ENCODE measurements at places on chromosomes 12 and 14.

DNA sequence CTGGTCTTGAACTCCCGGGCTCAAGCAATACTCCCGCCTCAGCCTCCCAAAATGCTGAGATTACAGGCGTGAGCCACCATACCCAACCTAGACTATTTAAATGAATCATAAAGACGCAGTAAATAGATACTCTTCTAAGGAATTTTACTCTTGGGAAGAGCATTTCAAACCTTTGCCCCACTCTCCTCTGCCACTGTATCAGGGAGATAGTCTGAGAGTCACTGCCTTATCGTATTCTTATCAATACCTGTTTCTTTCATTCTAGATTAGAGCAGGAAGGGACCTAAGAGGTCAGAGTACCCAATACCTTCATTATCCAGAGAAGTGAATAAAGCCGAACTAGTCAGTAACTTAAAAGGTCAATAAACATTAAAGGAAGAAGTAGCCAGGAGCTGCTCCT is 15.8 kb downstream of the GXYLT1 start:
- DNase-seq = no peak

GRCh38 chr12:122501489-122501989 is 807 bp upstream of the ZCCHC8 start:
- no peak for DNase-seq

GRCh38 chr14:90839889-90840266 is 23.6 kb upstream of the TTC7B start:
- DNase-seq = no peak

- DNase-seq = no peak
Observed at GRCh38 chr12:41988715-41989114, 156.0 kb downstream of the GXYLT1 start.

DNA sequence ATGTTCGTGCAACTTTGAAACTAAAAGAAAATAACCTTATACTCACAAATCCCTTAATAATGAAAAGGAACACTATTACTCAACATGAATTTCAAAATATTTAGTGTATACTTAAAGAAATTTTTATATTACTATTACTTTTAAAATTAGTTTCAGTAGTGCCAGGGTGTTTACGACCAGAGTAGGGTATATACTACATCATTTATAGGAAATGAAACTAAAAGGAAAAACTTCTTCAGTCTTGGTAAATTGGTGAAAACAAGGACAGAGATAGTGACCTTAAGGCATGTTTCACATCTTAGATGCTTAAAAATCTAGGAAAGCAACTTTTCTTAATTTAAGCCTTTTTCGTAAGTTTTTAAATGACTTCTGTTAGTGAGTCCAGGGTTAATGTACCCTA is 4.5 kb downstream of the USP15 start:
- DNase-seq = no peak

DNA sequence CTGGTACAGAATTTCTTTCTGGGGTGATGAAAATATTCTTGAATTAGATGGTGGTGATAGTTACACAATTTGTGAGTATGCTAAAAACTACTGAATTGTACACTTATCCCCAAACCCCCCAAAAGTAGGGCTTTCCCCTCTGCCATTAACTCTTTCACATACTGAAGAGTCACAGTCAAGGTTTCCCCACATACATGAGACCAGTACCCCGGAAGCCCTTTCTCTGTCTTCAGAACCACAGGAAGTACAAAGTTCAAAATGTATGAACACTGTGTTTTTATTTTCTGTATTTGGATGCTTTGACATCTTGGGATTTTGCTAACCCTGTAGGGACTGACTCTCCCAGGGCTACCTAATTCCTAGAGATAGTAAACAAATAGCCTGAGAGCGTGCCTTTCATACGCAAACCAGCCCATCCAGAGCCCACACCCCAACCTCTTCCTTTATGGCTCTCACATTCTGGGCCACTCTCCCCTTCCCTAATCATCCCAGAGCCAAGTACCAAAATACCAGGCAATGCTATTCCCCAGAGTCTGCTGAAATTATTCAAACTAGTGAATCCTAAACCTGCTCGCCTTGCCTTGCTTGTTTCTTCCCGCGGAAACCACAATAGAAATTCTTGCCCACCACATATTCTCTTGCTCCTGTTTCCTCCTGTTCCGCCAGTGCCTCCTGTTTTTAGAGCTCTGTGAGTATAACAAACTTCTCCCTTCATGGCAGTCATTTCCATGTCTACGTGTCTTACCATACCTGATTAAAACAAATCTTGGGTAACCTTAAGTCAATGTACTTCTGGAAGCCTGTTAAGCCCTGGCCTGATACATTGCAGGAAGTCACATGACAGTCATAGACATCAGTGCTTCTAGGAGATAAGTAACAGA is 524.8 kb downstream of the FUT8 start:
- DNase-seq = no peak

DNA sequence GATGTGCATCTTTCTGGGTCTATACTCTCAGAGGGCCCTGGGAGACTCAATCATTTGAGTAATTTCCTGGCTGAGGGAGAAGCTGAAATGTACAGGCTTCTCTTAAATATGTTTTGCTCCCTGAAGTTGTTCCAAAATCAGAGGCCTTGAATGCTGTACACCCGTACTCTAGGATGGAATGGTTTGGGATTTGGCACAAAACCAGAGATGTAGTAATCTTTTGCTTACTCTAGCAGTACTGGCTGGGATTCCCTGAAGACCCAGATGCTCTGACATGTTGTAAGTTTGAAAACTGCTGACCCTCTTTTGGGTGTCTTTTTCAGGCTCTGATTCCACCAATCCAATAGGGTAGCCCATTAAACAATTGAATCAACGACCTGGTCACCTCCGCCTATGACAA is 10.4 kb downstream of the ACACB start:
- DNase-seq = no peak

DNA sequence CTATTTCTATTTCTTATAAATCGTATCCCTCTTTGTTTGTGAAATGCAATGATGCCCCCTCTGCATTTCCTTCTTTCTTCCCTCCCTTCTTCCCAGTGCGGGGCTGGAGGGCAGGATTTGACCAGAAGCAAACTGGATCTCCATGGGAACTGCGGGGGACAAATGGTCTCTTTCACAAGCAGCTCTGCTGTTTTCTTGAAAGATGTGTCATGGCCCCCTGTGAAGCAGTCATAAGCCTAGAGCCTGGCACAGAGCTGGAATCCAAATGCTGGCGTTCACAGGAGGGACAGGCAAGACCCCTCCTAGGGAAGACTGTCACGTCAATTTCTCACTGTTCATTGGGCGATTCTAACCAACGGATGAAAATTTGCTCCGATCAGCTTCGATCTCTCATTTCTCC is 203.5 kb upstream of the NOS1 start:
- DNase-seq = no peak

GRCh38 chr12:58419196-58419760 is 477.9 kb downstream of the ATP23 start:
- no peak for DNase-seq

DNA sequence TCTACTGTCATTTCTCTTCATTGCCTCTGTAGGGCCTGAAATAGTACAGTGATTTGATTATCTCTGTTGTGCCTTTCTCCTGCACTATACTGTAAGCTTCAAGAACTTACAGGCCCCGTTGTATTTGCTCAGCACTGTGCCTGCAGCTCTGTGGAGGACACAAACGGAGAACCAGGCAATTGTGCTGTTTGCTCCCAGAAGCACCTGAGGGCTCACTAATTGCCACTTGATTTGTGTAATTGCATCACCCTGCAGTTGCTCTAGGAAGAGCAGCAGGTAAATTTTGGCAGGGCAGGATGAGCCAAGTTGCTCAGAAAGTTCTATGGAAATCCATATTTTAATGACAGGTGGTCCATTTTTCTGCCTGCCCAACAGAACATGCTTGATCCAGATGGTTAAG is 11.6 kb upstream of the KRT82 start:
- no peak for DNase-seq

DNA sequence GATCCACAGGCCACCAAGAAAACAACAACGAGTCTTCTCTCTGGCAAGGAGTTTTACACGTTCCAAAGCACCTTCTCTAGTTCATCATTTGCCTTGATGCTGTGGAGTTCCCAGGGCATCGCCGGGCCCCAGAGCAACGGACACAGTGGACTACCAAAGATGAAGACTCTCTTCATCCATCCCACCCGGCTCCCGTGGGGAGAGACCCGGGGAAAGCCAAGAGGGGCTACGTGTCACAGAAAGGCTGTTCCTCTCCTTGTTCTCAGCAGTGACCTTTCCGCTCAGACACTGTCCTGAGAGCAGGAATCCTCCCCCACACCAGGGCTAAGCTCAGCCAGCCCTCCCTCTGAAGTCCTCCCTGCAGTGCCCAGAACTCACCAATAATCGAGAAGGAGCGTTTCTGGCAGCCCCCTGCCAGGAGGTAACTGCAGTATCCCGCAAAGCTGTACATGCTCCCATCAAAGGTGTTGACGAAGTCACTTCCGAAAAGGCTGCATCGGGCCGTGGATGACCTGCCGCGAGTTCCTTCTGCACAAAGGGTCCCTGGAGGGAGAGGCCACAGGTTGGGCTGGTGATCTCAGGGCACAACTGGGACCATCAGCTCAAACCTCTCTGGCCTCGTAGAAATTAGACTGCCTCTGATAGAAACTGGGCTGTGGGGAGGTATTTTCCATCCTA is 3.5 kb downstream of the VWF start:
- DNase-seq = no peak

- no peak for DNase-seq
Observed at GRCh38 chr12:28961948-28962384, 187.1 kb upstream of the FAR2 start.

DNA sequence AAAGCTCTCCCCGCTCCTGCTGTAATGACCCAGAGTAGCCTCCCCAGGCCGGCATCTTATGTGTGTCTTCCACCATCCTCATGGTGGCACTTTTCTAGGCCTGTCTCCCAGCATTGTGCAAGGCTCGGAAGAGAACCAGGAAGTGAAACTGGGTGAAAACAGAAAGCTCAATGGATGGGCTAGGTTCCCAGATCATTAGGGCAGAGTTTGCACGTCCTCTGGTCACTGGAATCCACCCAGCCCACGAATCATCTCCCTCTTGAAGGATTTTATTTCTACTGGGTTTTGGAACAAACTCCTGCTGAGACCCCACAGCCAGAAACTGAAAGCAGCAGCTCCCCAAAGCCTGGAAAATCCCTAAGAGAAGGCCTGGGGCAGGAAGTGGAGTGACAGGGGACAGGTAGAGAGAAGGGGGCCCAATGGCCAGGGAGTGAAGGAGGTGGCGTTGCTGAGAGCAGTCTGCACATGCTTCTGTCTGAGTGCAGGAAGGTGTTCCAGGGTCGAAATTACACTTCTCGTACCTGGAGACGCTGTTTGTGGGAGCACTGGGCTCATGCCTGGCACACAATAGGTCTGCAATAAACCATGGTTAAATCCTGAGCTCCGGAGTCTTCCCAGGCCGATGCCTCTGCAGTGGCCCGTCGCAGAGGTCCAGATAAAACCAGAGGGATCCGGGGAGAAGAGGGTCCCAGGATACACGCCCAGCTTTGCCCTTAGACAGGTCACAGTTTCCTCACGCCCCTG is 15.6 kb downstream of the ACVRL1 start:
- no peak for DNase-seq

DNA sequence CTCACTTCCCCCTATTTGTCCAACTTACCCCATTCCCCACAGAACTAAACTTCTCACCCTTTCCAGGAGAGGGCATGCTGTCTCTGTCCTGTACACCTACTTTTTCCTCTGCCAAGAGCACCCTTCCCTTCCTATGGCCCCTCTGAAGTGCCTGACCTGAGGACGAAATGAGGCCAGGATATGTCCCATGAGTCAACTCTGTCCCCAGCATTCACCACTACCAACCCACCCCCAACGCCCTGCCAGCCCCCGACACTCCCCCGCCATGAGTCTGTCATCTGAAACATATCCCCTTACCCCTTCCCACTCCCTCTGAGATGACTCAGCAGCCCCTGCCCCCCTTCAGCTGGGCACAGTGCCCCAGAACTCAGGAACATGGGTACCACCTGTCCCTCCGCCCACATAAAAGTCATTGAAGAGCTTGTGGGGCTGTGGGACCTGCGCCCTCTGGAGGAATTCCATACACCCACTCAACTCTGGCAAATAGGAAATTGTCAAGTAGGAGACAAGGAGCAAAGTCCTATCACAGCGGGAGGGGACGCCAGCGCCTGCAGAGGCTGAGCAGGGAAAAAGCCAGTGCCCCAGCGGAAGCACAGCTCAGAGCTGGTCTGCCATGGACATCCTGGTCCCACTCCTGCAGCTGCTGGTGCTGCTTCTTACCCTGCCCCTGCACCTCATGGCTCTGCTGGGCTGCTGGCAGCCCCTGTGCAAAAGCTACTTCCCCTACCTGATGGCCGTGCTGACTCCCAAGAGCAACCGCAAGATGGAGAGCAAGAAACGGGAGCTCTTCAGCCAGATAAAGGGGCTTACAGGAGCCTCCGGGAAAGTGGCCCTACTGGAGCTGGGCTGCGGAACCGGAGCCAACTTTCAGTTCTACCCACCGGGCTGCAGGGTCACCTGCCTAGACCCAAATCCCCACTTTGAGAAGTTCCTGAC is 26.3 kb downstream of the ITGA7 start:
- DNase-seq = peak; percentile 11

DNA sequence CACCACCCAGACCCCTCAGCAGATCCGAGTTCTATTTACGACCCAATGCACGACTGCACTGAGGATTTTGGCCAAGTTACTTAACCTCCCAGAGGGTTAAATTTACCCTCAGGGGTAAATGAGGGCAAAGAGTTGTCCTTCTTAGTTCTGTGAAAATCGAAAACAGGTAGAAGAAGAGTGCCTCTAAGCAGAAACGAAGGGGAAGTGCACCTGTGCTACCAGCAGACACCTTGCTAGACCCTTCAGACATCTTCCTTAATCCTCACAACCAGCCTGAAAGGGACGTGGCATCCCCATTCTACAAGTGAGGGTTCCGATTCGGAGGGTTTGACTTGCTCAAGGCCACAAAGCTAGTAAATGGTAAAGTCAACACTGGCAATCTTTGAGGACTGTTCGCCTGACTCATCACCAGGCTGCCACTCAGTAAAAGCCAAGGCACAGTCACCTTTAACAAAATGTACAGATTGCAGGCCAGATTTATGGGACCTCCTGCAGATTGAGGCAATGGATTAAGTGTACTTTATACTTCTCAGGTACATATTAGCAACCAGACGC is 1.6 kb downstream of the GSG1 start:
- DNase-seq = no peak

DNA sequence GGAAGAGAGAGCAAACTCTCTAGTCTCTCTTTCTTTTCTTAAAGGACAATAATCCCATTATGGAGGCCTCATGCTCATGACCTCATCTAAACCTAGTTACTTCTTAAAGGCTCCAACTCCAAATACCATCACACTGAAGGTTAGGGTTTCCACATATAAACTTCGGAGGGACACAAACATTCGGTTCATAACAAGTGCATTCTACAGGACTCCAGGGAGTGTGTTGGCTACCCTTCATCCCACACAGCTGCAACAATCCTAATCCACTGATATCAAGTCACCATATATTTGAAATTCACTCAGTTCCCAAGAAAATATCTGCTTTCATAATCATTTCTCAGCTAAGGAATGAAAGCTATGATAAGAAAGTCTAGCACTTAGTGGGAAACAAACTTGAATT is 265.9 kb upstream of the PLEKHG7 start:
- DNase-seq = no peak

Measured in stimulated activated CD4-positive, alpha-beta T cell treated with anti-CD3 and anti-CD28 coated beads, Interleukin-4, amount 100 ng/mL, for 1 hour (primary cell).